ENCODE measurements at places on chromosomes 1 and 21.

GRCh38 chr1:106793651-106794050, 262.8 kb upstream of the PRMT6 start:
- no peak for DNase-seq

DNA sequence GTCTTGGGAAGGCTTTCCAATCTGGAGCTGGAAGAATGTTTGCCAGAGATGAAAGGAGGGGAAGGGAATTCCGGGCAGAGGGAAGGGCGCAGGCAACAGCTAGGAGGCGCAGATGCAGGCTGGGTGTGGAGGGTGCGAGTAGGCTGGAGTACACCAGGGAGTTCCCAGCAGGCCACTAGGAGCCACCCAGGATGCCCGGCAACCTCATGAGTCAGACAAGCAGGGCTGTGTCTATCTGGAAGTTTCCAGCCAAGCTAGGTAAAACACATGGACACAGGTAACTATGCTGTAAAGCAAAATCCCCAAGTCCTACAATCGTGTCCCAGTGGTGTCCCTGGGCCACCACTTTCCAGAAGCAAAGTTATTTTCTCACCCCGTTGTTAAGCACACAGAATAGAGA, 990 bp upstream of the NBL1 start:
- no peak for DNase-seq

DNA sequence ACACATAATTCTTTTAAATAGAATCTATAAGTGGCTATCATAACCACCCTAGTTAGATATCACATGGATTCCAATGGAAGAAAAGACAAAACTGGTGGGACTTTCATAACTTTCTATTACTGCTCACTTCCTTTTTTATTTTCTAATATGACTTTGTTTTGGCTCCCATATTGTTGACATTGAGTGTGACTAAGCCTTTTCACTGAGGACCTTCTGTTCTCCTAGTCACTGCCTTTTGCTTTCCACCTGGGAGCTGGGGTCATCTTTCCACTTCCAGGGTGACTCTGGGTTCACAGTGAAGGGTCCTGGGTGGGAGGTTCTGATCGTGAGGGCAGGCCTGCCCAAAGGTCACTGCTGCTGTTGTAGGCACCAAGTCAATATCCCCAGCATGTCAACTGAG, 275.8 kb downstream of the TGFB2 start:
- no peak for DNase-seq

DNA sequence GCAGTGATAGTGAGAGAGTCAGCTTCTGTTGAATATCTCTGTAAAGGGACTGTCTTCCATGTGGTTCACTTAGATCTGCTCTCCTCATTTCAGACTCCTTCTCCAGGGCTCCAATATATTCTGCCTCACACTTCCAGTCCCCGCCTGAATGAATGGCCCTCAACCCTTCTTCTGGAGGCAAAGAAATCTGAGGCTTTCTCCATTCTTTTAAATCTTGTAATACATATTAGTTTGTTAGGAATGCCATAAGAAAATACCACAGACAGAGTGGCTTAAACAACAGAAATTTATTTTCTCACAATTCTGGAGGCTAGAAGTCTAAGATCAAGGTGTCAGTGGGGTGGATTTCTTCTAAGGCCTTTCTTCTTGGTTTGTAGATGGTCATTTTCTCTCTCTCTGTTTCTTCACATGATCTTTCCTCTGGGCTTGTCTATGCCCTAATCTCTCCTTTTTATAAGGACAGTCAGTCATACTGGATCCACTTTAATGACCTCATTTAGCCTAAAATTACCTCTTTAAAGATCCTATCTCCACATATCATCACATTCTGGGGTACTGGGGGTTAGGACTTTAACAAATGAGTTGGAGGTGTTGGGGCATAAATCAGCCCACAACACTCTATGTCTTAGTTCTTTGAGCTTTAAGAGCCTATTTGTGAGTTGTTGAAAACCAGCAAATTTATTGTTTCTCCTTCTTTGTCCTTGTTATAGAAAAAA, 128.5 kb upstream of the KCNK2 start:
- no peak for DNase-seq

DNA sequence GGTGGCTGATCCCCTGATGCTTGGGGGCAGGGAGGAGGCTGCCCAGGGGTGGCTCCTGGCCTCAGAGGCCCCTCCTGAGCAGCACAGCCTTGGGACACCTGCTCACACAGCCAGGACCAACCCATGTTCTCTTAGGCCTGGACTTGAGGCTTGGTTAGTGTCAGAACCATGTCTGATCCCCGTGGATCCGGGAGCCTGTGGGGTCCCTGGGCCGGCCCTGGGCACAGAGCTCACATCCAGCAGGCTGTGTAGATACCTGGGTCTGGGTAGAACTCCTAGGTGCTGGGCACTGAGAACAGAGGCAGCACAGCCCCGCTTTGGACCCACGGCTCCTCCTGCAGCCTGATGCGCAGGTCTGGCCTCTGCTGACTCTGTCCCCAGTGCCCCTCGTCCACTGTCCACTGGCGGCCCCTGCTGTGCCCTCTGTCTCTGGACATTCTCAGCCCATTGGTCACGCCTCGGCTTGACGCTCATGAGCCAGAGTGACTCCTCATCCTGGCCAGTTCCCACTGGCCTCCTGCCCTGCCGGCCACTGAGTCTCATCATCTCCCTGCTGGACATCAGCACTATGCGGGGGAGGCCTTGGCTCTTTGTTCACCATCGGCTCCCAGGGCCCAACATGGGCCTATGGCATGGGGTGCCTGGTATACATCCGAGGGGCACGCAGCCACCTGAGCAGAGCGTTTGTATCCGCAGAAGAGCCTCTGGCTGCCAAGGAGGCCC, 70.2 kb downstream of the TRIM11 start:
- DNase-seq = no peak

- DNase-seq = peak; percentile 9
These were observed 1.3 kb upstream of the SLC16A1 start for GRCh38 chr1:112957133-112957812.

DNA sequence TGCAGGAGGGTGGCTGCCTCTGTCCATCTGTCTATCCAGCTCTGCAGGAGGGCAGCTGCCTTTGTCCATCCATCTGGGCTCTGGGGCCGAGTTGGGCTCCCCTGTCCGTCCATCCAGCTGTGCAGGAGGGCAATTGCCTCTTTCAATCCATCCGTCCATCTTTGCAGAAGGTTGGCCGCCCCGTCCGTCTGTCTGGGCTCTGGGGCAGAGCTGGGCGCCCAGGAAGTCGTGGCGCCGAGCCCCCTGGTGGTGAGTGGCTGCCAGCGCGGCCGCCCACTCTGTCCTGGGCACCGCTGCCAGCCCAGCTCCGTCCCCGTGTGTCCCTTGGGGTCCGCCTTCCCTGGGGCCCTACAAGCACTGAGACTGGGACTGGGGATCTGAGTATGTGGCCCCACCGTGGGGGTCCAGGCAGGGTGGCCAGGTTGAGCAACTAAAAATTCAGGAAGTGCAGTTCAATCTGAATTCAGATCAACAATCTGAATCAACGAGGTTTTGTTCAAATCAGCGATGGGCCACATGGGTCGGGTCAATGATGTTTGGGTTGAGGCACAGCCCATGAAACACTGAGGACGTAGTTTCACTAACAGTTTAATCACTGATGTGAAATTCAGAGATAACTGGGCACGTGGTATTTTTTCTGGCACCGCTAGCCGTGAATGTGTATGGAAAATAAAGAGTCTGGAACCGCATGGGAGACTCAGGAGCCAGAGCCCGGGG, 99.1 kb upstream of the ACTRT2 start:
- DNase-seq = no peak

- DNase-seq = peak; percentile 85
These were observed 30.3 kb downstream of the CD48 start for GRCh38 chr1:160681066-160681890.

DNA sequence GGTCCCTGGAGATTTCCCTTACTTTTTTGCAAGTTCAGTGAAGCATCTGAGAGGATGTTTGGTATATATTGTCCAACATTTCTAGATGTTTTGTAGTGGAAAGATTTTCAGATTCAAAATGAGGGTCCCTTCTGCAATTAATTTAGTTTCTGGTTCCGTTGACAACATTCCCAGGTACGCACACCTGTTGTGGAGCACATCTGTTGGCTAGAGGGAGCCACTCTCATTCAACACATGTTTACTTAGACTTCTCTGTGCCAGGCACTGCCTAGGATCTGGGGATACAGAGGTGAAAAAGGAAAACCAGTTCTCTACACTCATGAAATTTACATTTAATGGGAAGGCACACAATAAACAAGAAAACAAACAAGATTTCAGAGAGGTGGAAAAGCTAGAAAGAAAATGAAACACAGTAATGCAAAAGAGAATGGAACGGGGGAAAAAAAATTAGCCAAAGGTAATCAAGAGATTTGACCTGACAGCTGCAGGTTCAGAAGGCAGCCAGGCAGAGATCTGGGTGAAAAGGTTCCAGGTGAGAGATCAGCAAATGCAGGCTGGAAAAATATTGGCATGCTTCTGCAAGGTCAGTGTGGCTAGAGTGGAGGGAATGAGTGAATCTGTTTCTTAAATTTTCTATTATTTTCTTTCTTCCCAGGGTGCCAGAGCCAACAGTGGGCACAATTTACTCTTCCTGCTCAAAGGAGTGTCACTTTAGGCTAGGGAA, 48.4 kb upstream of the KAZN start:
- no peak for DNase-seq
